ENCODE measurements at places on chromosomes 16 and 17.

- DNase-seq: no peak
Observed at GRCh38 chr17:83125515-83126274, 46.3 kb downstream of the METRNL start.

DNA sequence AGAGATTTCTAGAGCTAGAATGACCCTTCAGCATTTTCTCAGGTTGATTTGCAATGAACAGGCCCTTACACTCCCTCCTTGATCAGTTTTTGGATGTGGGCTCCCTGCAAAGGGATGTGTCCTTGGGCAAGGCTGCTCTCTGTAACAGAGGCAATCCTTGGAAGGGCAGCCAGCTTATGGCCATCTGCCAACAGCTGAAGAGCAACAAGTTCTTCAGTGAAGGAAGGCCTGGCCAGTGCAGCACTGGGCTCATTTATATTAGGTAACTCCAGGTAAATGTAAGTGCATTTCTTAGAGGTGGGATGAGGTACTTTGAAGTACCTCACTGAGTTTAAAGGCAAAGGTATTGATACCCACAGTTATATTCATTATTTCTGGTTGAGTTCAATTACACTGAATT is 114.3 kb upstream of the KCNJ16 start:
- DNase-seq: no peak

DNA sequence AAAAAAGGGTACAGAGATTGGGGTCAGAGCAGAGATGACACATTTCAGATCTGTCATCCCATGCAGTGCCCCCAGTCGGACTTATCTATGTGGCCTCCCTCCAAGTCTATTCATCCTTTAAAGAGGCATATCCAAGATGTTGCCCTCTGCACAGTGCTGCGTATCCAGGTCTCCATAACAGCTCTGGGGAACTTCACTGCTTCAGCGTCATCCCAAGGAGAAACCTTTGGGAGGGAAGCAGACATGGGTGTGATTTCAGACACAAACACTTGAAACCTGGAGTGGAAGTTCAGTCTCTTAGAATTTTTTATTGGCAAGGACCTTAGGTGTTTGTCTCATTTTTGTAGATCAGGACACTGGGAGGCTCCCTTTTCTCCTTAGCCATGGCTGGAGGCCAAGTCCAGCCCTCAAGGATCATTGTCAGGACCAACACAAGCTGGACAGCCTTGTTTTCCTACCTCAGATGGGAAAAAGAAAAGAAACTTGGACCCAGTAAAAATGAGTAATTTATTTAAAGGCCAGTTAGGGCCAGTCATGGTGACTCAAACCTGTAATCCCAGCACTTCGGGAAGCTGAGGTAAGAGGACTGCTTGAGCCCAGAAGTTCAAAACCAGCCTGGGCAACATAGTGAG is 23.9 kb upstream of the NLK start:
- DNase-seq: no peak

DNA sequence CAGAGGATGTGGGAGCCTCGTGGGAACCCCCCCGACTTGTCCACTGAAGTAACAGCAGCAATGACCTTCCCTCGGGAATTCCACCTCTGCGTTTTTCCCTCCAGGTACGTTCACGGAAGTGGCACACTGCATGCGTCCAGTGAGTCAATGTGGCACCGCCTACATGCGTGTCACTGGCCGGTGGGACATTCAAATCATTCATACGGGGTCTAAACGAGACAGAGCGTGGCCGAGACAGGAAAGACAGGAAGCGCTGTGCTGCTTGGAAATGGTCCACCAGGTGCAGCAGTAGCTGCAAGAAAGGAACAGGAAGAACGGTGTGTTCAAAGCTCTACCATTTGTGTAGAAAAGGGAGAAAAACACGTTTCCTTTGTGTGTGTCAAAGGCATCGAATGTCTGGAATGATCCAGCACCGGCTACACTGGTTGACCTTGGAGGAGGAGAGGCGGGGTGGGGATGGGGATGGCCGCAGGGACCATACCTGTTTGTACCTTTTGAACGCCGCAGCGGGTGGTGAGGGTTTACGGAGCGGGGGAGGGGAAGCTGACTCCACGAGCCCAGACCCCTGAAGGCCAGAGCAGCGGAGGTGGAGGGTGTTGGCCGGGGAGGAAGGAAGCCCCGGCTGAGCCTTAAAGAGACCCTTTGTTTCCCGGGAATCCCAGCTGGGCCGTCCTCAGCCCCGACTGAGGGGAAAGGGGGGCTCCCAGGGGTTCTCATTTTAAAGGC is 1.7 kb upstream of the PGAP6 start:
- no peak for DNase-seq

DNA sequence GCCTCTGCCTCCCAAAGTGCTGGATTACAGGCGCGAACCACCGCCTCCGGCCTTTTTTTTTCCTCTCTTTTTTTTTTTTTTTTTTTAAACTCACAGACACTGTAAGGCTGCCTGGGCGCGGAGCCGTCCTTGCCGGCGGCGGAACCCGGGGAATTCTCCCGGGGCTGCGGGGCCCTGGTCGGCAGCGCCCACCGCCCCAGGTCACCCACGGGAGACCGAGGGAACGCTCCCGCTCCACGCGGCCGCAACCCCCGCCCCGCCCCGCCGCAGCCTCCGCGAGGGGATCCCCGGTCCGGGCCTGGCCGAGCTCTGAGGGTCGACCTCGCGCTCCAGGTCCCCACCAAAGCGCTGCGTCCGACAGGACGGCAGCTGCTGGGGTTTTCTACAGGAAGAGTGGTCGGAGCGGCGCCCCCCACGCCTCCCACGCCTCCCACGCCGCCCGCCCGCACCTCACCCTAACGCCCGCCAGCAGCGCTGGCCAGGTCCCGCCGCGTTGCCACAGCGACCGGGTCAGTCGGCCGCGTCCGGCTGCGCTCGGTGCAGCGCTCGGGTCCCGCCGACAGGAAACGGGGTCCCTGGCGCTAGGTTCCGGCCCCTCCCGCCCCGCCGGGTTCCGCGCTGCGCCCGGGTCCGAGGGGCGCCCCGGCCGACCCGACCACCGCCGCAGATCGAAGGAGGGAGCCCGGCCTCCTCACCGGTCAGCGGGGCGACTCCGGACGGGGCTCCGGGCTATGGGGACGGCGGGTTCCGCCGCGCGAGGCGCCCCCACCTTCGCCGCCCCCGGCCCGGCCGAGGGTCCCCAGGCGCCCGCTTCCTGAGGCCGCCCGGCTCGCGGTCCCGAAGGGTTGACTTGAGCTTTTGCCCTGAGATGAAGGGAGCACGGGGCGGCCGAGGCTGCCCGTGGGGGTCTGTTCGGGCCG is at the start of gene CCDC57:
Gene CCDC57, minus strand, starts transcription at position 512 of the 920 bp plus-strand sequence. CDS start 10,898 bp downstream, outside the sequence.
- DNase-seq: peak; percentile 48

DNA sequence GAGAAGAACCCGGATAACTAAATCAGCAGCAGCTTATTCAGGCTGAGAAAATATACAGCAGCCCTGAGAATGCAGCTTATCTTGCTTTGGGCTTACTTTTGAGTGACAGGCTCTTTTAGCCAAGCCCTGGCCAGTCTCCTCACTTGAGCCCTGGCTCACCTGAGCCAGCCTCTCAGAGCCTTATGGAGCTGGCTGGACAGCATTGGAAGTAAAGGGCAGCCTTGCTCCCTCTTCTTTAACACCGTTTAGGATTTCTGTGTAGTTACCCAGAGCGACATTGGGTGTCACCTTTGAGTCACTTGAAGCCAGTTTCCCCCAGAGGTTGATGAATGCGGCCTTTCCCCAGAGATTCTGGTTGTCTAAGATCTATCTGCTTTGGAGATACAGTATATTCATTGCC is 7.7 kb upstream of the NPIPB2 start:
- DNase-seq: no peak

GRCh38 chr16:12798846-12799245 is 4.8 kb downstream of the CPPED1 start:
- no peak for DNase-seq

GRCh38 chr16:30894540-30895368 is 877 bp upstream of the BCL7C start:
- DNase-seq: no peak

GRCh38 chr17:9957244-9957643 is 52.2 kb upstream of the RCVRN start:
- no peak for DNase-seq

DNA sequence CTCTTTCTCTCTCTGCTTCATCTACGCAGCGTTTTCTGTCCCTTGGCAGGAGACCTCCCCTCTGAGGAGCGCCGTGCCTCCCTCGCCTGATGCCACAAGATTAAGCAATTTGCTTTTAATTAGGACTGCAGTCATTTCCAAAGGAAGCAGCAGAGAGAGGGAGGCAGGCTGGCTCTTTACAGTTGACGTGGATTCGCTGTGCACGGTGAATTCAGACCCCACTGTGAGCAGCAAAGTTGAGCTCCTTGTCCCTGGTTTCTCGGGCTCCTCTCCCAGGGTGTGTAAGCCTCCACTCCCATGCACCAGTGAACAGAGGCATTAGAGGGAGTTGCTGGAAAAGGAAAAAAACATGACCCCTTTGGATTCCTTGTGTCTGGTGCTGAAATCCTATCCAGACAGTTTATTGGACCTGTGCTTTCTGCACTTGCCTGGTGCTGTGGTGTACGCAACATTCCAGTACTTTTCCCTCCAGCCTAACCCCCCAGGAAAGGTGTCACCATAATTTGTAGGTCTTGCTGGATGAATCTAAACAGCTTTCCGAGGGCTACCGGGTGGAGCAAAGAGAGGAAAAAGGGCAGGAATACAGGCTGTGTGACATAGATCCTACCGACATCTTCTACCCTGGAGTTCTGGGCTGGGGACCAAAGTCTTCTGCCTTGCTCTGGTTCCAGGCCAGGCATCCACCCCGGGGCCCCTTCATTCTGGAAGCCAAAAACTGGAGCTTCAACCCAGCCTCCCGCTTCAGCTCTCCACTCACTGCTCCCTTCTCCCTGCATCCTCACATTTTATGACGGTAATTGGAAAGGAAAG is 171.0 kb downstream of the MAF start:
- no peak for DNase-seq

DNA sequence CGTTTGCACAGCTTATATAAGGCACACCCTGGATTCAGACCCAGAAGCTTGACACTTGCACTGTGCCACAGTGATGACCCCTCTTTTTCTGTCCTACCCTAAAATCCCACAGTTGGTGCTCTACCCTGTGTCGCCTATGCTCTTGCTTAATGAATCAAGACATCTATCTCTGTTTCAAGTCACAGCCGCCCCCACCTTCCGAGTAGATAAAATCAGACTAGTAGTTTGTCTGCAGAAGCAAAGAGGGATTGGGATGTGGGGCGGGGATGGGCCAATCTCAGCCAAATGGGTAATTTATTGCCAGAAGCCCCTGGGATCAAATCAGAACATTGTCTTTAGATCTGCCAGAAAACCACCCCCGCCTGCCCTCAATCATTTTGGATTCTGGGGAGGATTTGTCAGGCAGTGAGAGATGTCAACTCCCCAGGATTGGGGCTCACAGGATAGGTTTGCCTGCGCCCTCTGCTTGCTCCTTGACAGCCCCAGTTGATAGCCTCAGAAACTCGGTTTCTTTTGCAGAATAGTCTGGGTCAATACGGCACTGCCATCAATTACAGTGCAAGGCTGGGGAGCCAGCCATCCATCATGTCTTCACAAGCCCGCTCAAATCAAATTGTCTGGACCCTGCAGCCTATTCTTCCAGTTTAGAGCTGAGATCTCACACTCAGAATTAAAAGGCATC is 520.8 kb downstream of the GRIN2A start:
- DNase-seq: no peak

DNA sequence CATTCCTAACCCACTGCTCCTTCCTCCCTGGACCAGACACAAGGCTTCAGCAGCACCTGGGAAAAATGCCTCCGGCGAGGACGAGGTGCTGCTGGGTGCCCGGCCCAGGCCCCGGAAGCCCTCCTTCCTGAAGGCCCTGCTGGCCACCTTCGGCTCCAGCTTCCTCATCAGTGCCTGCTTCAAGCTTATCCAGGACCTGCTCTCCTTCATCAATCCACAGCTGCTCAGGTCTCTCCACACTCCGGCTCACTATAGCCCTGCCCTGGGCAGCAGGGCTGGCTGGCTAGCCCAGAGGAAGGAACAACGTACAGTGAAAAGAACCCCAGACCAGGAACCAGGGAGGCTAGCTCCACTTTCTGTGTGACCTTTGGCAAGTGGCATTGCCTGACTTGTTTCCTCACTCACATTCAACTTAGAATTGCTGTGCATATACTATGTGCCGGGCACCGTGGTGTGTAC is 26.2 kb downstream of the ABCC3 start:
- no peak for DNase-seq

DNA sequence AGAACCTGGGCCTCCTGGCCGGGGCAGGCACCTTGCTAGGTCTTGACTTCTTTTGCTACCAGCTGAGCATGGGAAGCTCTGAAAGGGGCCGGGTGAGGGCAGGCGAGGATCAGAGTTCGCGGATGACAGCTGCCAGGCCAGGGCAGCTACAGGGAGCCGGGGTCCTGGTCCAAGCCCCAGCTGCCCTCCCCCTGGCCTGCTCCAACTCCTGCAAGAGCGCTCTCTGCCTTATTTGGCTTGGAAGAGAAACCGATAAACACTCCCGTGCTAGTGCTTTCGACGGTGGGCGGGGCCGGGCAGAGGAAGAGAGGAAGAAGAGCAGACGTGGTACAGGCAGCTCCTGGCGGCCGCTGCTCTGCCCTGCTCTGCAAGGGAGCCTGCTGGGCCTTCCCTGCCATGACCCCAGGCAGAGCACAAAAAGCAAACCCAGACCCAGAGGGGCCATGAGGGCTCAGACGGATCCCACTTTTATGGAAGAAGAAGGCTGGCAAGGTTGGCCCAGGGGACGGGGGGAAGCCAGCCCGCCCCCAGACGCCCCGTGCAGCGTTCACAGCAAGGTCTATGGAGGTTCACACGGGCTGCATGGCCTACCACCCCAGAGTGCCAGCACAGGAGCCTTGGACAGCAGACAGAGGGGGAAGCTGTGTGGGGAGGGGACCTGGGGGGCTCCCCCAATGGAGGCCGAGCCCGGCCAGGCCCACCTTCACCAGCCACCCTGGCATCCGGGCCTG is 25.6 kb downstream of the PIEZO1 start:
- DNase-seq: no peak

GRCh38 chr16:47461598-47462266 is 601 bp downstream of the PHKB start:
- DNase-seq: no peak

- no peak for DNase-seq
Observed at GRCh38 chr16:12081048-12081404, 104.5 kb downstream of the SNX29 start.

GRCh38 chr17:71842986-71843385 is 277.8 kb upstream of the SOX9 start:
- DNase-seq: no peak

GRCh38 chr17:19546289-19547065 is 12.8 kb downstream of the SLC47A1 start:
- DNase-seq: no peak

DNA sequence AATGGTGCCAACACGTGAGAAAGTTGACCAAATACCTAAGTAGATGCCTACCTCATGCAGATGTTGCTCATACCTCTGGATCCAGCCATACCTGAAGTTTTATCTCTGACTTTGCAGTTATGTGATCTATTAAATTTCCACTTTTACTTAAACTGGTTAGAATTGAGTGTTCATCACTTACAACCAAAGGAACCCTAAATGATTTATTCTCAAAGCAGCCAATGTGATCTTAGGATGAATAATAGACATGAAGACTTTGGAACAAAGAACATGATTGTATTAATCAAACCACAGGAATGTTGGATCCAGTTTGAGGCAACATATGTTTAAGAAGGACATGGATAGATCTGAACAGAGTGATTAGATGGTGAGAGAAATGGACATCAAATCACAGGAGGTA is 68.7 kb downstream of the IRX6 start:
- no peak for DNase-seq
